ENCODE measurements at places on chromosomes 1 and 21.

- DNase-seq: no peak
Measured at GRCh38 chr1:159554261-159554660, 18.5 kb upstream of the OR10J5 start.

- DNase-seq: peak; percentile 76
Measured at GRCh38 chr1:200899015-200899386, 4.3 kb downstream of the INAVA start.

DNA sequence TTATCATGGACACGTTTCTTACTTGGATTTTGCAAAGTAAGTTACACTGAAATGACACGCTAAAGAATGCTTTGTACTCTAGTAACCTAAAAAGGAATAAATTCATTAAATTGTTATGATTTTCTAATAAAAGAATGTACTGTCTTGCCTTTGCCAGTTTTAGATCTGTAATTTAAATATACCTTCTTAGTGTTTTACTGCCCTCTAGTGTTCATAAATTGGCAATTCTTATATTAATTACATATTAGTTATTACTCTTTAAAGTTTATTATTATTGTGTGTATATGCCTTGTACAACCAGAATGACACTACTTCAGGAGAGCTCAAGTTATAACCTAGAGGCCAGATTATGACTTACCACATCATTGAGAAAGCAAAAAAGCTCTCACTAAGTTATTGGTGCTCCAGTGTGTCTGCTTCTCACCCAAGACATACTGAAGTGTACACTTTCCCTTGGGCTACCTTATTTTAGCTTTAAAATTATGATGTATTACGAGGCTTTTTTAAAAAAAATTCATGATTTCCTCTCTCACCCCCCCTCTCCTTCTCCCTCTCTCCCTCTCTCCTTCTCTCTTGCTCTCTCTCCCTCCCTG lies 169.9 kb downstream of the HS2ST1 start:
- peak; percentile 39 for DNase-seq

DNA sequence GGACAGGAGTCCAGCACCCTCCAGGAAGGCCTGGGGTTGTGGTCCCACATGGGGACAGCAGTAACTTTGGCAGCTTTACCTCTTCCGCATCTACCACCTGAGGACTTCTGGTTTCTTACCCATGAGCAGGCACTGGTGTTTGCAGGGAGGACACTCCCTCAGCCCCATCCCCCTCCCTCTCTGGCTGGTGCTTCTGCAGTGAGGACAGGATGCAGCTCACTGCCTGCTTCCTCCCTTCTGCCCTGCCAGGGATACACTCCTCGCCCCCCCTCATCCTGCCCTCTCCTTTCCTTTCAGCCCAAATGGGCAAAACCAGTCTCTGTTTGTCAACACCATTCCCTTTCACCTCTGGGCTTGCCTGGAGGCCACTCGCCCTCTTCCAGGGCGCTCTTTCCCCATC lies 62.4 kb downstream of the KIRREL1 start:
- peak; percentile 63 for DNase-seq

DNA sequence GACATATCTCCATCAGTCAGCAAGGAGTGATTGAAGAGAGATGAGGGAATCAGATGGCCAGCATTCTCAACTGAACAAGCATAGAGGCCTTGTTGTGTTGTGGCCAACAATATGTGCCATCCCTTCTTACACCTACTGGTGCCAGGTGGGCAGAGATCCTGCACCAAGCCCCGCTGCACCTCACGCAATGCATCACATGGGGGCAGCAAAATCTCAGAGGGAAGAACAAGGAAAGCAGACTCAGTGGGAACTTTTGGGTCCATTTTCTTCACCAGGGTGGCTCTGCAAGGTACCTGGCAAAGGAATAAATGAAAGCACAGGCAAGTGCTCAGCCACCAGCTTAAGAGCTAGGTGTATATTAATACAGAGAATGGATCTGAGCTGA lies 33.2 kb downstream of the HSD3B2 start:
- DNase-seq: no peak

- no peak for DNase-seq
Measured at GRCh38 chr1:57204942-57205787, 218.7 kb downstream of the DAB1 start.

DNA sequence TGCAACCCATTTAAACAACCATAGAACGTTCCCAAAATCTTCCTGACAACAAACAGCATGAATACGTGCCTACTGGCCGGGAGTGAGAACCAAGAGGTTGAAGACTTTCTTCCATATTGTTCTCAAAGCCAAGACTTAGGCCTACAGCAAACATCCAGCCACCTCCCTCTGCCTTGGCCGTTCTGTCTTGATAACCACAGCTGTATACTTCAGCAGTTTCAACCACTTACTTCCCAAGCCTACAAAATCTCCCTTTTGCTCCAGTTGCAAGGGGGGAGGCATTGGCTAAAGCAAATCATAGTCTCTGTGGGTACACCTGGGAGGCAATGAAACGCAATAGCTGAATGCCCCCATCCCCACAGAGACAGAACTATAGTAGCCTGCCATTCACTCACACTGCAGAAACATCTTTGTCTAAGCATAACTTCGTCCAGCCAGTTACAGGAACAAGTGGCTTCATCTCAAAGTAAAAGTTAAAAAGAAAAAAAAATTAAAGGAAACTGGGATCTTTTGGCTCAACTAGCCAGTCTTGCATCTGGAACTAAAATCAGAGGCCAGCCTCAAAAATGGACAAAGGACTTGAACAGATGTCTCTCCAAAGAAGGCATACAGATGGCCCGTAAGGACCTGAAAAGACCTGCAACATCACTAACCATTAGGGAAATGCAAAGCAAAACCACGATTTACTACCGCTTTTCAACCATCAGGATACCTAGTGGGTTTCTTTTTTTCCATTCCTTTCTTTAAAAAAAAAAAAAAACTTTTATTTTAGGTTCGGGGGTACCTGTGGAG lies 186.0 kb downstream of the PSMG1 start:
- no peak for DNase-seq

GRCh38 chr21:34567604-34568155 lies 47.2 kb downstream of the RCAN1 start:
- no peak for DNase-seq

- DNase-seq: no peak
Measured at GRCh38 chr1:225931270-225932136, 7.5 kb upstream of the PYCR2 start.

- DNase-seq: peak; percentile 81
Measured at GRCh38 chr1:27102707-27103468, 52.0 kb downstream of the SLC9A1 start.

- no peak for DNase-seq
Measured at GRCh38 chr1:237705462-237705861, 185.3 kb downstream of the ZP4 start.

DNA sequence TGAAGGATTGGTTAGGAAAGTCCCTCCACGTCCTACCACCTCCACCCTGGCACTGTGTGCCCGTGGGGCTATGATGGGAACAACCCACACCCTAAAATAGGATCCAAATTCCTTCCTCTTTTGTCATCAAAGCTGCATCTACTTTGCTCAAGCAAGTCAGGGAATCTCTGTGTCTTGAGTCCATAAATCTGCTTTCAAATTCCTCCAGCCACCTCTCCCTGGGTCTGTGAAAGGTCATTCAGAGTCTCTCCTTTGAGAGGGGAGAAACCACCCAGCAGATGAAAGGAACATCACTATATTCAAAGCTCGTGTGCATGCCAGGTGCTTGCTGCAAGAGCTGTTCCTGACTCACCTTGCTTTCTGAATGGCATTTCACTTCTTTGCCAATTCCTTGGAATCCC lies 243.6 kb downstream of the TM2D1 start:
- DNase-seq: no peak

GRCh38 chr1:39190096-39190495 lies 14.4 kb upstream of the MACF1 start:
- no peak for DNase-seq

- no peak for DNase-seq
Measured at GRCh38 chr21:16424331-16424751, 694.6 kb downstream of the USP25 start.

DNA sequence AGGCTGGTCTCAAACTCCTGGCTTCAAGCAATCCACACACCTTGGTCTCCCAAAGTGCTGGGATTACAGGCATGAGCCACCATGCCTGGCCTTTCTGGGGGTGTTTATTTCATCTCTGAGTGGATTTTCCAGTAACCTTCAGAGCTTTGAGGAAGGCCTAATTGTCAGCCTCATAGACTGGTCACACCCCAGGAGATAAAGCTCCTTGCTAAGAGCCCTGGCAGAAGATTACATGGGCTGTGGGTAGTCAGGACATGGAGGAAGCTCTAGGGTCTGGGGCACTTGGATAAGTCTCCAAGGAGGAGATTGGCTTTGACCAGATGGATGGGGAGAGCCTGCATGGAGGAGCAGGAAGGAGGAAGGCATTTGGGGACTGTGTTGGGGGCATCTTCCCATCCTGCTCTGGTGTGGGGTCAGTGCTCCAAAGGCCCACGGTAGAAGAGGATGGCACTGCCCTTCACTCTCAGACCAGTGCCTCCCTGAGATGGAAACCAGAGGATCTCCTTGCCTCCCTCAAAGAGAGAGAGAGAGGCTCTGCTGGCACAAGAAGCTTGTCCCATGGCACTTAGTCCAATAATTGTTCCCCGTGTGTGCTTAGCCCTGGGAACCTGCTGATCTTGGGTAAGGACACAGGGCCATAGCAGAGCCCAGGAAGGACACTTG lies 14.7 kb upstream of the GSTM4 start:
- no peak for DNase-seq

GRCh38 chr21:35520856-35521255 lies 471.8 kb upstream of the RUNX1 start:
- DNase-seq: peak; percentile 21

DNA sequence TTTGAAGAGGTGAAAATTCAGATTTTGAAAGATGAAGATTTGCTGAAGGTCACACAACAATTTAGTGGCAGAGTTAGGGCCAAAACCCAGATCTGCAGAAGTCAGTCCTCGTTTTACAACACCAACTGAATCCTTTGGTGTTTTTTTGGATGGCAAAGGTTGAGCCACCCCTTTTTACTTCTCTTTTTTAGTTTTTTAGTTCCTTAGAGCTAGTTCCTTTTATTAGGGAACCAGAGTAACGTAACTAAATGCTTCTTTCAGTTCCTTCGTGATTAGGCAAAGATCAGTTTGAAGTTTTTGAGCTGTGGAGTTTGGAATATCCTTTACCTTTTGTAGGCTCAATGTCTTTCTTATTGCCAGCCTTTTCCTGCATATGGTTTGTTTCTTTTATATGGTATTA lies 67.9 kb upstream of the ARID1A start:
- peak; percentile 77 for DNase-seq

DNA sequence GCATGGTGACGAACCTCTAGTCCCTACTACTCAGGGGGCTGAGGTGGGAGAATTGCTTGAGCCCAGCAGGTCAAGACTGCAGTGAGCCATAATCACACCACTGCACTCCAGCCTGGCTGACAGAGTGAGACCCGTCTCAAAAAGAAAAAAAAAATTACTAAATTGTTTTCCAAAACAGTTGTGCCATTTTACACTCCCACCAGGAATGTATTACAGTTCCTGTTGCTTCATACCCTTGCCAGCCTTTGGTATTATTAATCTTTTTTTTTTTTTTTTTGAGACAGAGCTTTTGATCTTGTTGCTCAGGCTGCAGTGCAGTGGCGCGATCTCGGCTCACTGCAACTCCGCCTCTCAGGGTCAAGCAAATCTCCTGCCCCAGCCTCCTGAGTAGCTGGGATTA lies 55.9 kb downstream of the RPS6KA1 start:
- no peak for DNase-seq

GRCh38 chr1:159208175-159208825 lies 3.6 kb downstream of the ACKR1 start:
- no peak for DNase-seq

GRCh38 chr1:7313081-7313546 lies 458.0 kb upstream of the VAMP3 start:
- DNase-seq: no peak

DNA sequence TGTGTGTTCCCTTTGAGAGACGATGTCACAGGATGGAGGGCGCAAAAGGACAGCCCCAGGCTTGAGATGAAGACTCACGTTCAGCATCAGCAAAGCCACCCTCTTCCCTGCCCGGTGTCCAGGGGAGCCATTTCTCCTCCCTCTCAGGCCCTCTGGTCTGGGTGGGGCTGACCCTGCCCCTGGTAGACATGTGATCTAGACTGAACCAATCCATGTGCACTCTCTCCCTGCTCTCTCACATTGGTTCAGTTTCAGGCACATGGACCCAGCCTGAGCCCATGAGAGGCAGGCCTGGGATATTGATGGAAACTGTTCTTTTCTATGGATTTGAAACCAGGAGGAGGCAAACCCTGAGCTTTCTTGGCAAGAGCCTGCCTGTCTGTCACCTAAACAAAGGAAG lies 115.6 kb upstream of the IGSF21 start:
- no peak for DNase-seq

- DNase-seq: no peak
Measured at GRCh38 chr1:39478126-39478915, 13.1 kb upstream of the BMP8A start.

- peak; percentile 38 for DNase-seq
Measured at GRCh38 chr1:89701746-89702241, 68.9 kb downstream of the LRRC8C start.

DNA sequence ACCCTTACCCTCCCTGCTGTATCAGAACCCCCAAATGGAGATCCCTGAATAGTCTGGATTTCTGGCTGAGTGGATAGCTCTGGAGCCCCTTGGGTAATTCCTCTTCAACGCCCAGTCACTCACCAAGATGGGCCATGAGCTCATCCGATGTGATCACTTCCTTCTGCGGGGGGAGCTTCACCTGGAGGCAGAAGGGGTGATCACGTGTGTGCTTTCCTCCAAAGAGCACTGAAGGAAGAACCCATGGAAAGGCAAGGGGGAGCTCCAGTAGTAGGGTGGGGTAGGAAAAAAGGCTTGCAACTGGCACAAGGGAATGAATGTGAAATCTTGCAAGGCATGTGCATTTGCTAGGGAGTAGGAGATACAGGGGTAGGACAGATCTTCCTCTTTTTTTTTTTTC lies 5.1 kb downstream of the MINDY1 start:
- peak; percentile 51 for DNase-seq

GRCh38 chr1:160028426-160028825 lies 3.4 kb downstream of the PIGM start:
- DNase-seq: no peak

GRCh38 chr1:4796161-4797015 lies 142.0 kb downstream of the AJAP1 start:
- DNase-seq: no peak

GRCh38 chr1:202593845-202594244 lies 116.4 kb downstream of the SYT2 start:
- no peak for DNase-seq

GRCh38 chr1:82377201-82377884 lies 576.6 kb downstream of the ADGRL2 start:
- DNase-seq: no peak

GRCh38 chr1:15835205-15835740 lies 12.2 kb upstream of the SPEN start:
- DNase-seq: no peak

GRCh38 chr1:162389021-162389818 lies 7.7 kb downstream of the C1orf226 start:
- peak; percentile 49 for DNase-seq

Data from KBM-7 (cell line).